Hepatocyte (in vitro differentiated cells): ENCODE measurements at places on chromosomes 4 and X. TPM values are rescaled to one million over a fixed set of nuclear protein-coding genes. Genes with fewer than 3 reads are reported as not detected.

Gene MXRA5
- 8.9 and 11.3 TPM in 2 replicates for polyA plus RNA-seq

Gene GLRA3
- not detected in 2 replicates for polyA plus RNA-seq

Gene CDKL2
- 0.64 and 1.9 TPM in 2 replicates for polyA plus RNA-seq

Gene HPF1
- 21.8 and 25.7 TPM in 2 replicates for polyA plus RNA-seq

Gene RBMXL3
- polyA plus RNA-seq, result not detected in 2 replicates

Gene GEMIN8
- polyA plus RNA-seq, result 12.4 and 12.5 TPM in 2 replicates

Gene MAGEA12
- not detected in 2 replicates for polyA plus RNA-seq

Gene NIPAL1
- polyA plus RNA-seq, result 5.6 and 6.1 TPM in 2 replicates

Gene PRDM5
- polyA plus RNA-seq, result 3.8 and 4.2 TPM in 2 replicates

Gene APBB2
- polyA plus RNA-seq, result 23.4 and 28.1 TPM in 2 replicates

Gene IDUA
- 82.6 and 103 TPM in 2 replicates for polyA plus RNA-seq
